ENCODE measurements at places on chromosomes 3 and 15. TPM values are rescaled to one million over a fixed set of nuclear protein-coding genes. Genes with fewer than 3 reads are reported as not detected.

GRCh38 chr3:18660059-18660458 is 234.9 kb upstream of the SATB1 start:
- no peak for DNase-seq

- DNase-seq = no peak
Measured at GRCh38 chr3:152327203-152327602, 58.5 kb downstream of the MBNL1 start.

NPAP1 gene
- 2.2 TPM for polyA plus RNA-seq

ALG3 gene
- 41.7 TPM for polyA plus RNA-seq

DNA sequence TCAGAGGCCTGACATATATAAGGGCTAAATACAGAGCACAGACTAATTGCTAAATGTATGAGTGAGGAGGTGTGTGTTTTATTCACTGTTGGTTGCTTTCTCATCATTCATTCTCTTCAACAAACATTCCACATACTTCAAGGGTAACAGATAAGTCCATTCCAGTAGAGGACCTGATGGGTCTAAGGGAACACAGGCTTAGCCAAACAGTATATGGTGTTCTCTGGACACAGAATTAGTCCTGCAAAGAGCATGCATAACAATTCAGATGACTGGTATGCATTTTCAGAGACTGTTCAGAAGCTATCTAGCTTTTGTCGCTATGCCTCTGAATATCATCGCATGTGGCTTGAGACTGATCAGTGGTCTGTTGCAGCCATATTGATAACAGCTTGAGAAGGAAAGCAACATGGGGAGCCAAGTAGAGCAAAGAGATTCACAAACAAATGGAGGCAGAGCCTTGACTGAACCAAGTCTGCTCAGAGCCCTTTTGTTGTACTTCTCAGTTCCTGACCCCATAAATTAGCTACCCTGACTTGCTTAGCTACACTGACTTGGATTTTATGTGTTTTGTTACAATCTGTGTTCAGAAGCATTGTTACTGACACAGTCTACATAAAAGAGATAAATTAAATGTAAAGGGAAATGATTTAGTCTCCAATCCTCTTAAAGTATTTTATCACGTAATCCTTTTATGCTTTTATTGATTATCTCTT is 1178.7 kb downstream of the ROBO1 start:
- DNase-seq = peak; percentile 46

DNA sequence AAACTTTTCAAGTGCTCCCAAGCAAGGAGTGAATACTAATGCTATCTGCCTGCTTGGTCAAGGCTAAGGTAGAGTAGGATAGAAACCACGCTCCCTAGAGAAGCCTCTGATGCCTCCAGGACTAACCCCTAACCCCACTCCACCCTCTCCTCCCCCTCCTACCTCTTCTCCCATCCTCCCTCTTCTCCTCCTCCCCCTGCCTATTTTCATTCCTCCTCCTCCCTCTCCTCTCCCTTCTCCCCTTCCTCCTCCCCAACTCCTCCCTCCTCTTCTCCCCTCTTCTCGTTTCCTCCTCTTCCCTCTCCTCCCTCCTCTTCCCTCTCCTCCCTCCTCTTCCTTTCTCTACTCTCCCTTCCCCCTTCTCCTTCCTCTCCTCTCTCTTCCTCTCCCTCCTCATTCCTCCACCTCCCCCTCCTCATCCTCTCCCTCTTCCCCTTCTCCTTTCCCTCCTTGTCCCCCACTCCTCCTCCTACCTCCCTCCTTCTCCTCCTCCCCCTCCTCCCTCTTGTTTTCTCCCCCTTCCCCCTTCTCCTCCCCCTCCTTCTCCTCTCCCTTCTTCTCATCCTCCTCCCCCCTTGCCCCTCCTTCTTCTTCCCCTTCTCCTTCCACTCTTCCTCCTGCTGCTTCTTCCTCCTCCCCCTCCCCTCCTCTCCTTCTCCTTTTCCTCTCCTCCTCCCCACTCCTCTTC is 12.8 kb upstream of the MEX3B start:
- DNase-seq = no peak

- no peak for DNase-seq
Measured at GRCh38 chr3:49277383-49277775, 347 bp upstream of the C3orf62 start.

BCHE gene
- 6.3 TPM for polyA plus RNA-seq

GRCh38 chr3:124303305-124303910 is 311.5 kb upstream of the ROPN1 start:
- no peak for DNase-seq

SPINK8 gene
- 0.95 TPM for polyA plus RNA-seq

EEF1AKMT4 gene
- polyA plus RNA-seq = 3.2 TPM

GRCh38 chr15:49693498-49693897 is 72.7 kb downstream of the DTWD1 start:
- no peak for DNase-seq

DNA sequence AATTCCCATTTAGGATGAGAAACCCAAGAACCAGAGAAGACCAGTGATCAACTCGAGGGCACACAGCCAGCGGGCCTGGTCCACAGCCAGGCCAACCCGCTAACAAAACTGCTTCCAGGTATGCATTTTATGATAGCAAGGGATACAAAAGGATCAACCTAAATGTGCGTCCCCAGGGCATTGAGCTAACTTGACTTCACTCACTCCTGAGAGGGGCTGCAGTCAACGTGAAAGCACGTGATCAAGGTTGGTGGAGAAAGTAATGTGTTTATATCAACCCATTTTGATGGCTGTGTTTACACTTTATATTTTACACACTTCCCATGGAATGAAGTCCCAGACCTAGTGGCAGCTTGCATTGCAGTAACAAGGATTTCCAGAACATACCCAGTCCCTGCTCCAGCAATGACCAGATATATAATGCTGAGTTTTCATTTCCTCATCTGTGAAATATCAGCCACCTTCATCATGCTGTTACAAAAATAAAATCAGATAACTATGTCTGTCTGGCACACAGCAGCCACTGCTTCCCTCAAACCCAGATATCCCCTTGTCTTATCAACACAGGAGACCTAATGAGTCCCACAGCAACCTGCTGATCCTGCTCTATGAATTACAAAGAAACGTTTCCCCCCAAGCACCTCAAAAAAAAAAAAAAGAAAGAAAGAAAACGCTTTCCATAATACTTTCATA is 2.0 kb downstream of the KLHL6 start:
- DNase-seq = no peak

THRB gene
- 23.3 TPM for polyA plus RNA-seq

GRCh38 chr15:42071717-42072116 is 22.6 kb downstream of the PLA2G4D start:
- no peak for DNase-seq

DNA sequence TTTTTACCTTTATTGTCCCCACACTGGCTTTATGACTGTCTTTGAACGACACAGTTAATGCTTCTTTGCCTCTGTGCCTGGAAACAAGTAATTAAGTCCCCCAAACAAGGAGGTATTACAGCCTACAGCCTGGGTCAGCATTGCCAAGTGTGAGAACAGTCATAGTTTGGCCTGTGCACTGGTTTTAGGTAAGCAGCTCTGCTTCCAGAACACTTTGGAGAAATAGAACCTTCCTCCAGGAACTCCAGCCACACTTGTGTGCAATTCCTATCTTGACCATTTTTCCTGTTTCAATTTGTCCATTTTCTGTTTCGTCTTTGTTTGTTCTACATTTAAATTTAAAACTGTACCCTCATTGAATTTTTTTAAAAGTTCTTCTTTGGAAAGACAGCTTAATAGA is 568.2 kb downstream of the TUSC7 start:
- no peak for DNase-seq
